ENCODE measurements at places on chromosomes 7 and 10.

DNA sequence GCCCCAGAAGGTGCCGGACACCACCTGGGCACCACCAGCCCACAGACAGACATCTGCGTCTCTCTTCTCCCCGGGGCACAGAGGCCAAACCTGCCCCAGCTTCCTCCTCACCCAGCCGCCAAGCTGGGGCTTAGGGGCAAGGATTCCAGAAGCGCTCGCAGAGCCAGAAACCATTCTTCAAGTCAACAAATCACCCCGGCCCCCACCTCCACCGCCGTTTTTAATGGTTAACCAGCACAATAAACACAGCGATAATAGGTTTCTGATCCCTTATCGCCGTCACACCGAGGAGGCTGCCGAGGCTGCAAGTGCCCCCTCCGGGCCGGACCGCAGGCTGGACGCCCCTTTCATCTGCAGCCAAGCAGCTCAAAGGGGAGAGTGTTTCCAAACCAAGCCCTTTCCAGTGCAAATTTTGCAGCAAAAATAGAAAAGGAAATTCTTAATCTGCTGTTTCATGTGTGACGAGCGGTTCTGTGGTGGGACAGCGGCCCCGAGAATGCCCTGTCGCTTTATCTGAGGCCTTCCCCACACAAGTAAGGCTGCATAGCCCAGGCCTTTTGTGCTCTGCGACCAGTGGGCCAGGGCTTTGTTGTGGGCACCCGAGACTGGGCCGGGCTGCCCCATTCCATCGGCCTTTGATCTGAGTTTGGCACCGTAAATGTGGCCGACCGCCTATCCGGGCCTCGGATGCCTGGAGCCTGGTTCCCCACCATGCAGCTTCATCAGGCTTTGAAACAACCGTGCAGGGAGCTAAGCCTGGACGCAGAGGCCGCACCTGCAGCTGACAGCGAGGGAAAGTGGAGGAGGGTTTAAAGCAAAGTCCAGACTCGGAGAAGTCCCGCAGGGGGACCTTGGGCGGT is 83.2 kb downstream of the FOXL3 start:
- no peak for DNase-seq

- DNase-seq: no peak
Observed at GRCh38 chr10:62839590-62839989, 23.4 kb upstream of the EGR2 start.

GRCh38 chr7:27110186-27111031 is 7.9 kb upstream of the HOXA2 start:
- DNase-seq: no peak

- DNase-seq: no peak
Observed at GRCh38 chr7:70614237-70615045, 517.5 kb upstream of the GALNT17 start.

- DNase-seq: no peak
Observed at GRCh38 chr7:117148971-117149370, 173.9 kb downstream of the WNT2 start.

DNA sequence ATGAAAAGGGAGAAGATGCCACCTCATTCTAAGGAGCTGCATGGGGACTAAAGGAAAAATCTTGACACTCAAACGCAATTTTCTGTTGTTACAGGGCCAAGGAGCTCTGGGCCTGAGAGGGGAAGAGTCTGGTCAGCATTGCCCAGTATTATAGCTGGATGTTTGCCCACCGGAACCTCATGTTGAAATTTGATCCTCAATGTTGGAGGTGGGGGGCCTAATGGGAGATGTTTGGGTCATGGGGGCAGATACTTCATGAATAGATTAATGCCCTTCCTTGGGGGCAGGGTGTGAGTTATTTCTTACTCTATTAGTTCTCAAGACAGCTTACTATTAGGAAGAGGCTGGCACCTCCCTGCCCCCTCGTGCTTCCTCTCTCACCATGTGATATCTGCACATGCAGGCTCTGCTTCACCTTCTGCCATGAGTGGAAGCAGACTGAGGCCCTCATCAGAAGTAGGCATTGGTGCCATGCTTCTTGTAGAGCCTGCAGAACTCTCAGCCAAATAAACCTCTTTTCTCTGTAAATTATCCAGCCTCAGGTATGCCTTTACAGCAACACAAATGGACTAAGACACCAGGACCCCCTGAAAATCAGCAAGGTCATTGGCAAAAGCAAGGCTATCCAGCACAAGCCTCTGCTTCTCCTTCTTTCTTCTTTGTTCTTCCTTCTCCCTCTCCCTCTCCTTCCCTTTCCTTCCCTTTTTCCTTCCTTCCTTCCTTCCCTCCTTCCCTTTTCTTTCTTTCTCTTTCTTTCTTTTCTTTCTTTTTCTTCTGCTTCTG is 15.1 kb downstream of the GCK start:
- DNase-seq: no peak

GRCh38 chr7:139799586-139799985 is 21.8 kb upstream of the HIPK2 start:
- DNase-seq: no peak

DNA sequence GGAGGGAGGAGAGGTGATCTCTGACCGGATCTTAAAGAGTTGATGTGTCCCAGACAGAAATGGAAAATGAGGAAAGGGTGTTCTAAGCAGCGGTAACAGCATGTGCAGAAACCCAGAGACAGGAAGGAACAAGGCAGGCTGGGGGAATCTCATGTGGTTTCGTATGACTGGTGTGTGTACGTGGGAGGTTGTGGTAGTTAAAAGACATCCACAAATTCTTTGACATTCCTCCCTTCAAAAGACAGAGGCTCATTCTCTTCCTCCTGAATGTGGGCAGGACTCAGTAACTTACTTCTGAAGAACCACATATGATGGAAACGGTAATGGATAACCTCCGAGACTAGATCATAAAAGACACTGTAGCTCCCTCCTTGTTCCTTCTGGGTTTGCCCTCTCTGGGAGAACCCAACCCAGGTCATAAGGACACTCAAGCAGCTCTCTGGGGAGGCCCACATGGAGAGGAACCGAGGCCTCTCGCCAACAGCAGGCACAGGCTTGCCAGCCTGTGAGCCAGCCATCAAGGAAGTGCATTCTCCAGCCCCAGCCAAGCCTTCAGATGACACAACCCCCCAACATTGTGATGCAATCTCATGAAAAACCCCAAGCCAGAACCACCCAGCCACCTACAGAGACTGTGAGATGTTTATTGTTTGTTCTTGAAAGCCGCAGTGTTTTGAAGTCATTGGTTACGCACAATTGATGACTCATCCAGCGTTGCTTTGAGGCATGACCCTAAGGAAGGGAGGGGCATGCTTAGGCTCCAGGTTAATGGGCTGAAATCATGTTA is 116.0 kb downstream of the SLIT1 start:
- peak; percentile 40 for DNase-seq

- no peak for DNase-seq
Observed at GRCh38 chr10:5488272-5489161, 10.9 kb downstream of the CALML5 start.

- no peak for DNase-seq
Observed at GRCh38 chr7:13745530-13745929, 243.9 kb downstream of the ETV1 start.

- no peak for DNase-seq
Observed at GRCh38 chr10:34677591-34677990, 137.5 kb downstream of the PARD3 start.

GRCh38 chr10:17805921-17806577 is 3.1 kb upstream of the MRC1 start:
- DNase-seq: peak; percentile 32

- no peak for DNase-seq
Observed at GRCh38 chr7:102990642-102991041, 77.8 kb downstream of the LRRC17 start.

DNA sequence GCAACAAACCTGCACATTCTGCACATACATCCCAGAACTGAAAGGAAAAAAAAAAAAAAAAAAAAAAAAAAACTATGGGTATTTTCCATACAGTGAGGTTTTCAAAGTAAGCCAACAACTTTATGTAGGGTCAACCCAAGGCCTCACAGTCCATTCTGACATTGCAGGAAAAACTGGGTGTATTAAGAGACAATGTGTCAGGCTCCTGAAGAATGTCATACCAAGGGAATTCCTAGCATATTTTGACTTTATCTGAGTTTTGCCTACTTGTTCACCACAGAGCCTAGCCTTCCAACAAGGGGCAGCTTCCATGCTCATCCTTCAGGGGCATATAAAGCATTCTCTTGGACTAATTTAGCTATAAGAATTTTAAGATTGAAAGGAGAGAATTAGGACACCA is 368.9 kb downstream of the PLXDC2 start:
- no peak for DNase-seq

- DNase-seq: no peak
Observed at GRCh38 chr7:134720091-134720935, 59.1 kb upstream of the CALD1 start.

DNA sequence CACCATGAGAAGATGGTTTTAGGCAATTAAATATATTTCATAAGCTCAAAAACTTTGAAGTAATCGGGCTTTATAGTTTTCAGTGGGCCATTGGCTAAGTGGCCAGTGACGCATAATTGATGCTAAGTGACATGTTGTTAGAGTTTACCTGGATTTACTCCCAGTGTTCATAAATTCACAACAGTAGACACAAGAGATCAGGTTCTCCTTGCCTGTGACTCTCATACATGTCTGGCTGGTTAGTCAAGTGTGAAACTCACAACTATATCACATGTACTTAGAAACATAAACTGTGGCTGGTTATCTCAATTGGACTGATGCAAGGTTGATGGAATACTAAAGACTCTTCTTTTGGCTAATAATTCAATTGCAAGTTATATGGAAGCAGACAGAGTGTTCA is 26.2 kb downstream of the ASB15 start:
- DNase-seq: no peak

- DNase-seq: no peak
Observed at GRCh38 chr7:151822541-151823181, 54.3 kb downstream of the PRKAG2 start.

GRCh38 chr7:46720761-46721160 is 799.7 kb upstream of the IGFBP3 start:
- DNase-seq: no peak

- DNase-seq: no peak
Observed at GRCh38 chr10:37639200-37639599, 218.2 kb downstream of the ZNF248 start.

- no peak for DNase-seq
Observed at GRCh38 chr7:157751406-157751805, 414.6 kb downstream of the DNAJB6 start.

All from activated T-cell treated with anti-CD3 and anti-CD28 coated beads, Interleukin-2, amount 50 U/mL, for 48 hours (primary cell).